ENCODE measurements at places on chromosomes 11 and 22. TPM values are rescaled to one million over a fixed set of nuclear protein-coding genes. Genes with fewer than 3 reads are reported as not detected.

The TMEM121B gene
- total RNA-seq, result 1.2 TPM

The OR10A5 gene
- total RNA-seq, result not detected

The NARS2 gene
- total RNA-seq, result 23.8 TPM

The OR10D3 gene
- total RNA-seq, result not detected

DNA sequence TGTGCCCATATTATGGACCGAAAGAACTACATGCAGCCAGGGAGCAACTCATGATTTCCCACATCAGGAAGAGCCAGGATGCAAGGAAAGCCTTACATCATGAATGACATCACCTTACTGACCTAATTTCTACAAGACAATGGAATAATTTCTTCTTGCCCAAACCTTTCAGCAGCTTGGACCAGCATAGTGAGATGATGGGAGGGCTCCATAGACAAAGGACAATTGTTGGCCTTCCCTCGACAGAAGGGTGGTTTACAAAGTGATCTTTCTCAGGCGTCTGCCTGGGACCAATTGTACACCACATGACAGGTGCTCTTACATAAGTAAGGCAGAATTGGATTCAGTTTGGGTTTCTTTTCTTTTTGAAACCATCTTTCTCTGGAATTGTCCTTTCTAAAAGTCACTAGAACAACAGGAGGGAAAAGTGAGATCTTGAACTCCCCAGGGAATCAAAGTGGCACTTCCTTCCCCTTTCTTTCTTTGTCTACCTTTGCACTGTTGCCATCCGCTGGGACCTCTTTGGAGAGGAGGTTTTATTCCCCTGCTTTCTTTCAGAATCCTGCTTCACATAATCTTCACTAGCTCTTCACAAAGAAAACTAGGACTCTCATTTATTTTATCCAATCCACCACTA is 51.7 kb upstream of the PAK1 start:
- no peak for DNase-seq

DNA sequence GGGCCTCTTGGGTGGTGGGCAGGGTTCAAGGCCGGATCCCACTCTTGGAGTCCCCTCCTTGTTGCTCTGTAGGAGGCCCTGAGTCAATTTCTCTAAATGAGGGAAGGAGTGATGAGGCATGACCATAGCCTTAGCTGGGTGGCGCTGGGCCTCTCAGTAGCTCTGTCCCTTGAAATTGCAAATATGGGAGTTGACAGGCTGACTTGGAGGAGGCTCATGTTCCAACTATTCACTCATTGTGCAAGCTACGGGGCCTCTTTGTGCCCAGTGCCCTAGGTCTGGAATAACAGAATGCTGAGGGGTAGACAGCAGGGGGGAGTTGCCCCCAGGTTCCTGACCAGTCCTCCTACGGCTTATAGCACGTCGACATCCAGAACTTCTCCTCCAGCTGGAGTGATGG is 8.0 kb downstream of the SELENOM start:
- no peak for DNase-seq

DNA sequence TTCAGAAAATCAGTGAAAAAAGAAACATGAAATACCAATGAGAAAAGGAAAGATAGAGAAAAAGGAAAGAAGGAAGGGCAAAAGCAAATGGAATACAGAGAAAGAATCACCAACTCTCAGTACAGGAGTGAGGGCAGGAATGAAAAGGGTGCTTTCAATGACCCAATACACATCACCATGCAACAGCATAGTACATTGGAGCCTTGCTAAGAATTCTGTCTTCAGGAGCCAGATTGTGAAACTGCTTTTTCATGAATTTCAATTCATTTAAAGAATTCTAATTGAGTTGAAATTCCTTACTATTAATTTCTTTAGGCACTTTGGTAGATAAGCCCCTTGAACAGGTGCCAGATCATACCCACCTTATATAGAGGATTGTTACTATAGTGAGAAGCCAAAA is 34.9 kb downstream of the BLID start:
- no peak for DNase-seq

DNA sequence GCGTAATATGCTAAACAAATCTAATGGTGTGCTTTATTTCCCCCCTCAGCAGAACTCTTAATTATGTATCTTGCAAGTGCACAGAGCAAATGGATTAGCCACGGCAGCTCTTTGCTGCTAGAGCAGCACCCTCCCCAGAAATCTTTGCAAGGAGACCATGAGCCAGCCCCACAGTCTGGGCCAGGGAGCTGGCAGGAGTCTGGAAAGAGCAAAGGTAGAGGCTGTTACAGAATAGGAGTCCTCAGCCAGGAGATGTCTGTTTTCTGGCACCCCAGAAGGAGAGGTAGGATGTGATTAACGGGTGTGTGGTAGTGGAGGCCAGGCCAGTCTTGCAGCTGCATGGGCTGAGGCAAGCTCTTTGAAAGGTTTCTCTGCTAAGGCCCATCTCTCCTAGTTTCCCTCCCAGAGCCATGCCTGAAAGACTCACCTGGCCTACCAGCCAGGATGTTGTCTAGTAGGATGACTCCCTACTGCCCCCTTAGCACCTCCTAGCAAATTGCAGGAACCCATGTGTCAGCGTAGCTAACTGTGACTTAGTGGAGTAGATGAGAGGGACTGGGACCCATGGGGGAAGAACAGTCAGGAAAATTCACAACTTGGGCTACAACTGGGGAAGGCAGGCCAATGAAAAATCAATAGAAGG is 557.2 kb downstream of the BUD13 start:
- DNase-seq, result no peak

- no peak for DNase-seq
Measured at GRCh38 chr22:46110215-46110614, 40.1 kb upstream of the PPARA start.

GRCh38 chr11:119856681-119857485 is 127.9 kb upstream of the NECTIN1 start:
- DNase-seq, result no peak

GRCh38 chr11:67369801-67370284 is 3.6 kb downstream of the CLCF1 start:
- no peak for DNase-seq

GRCh38 chr11:75786101-75786736 is 17.6 kb downstream of the DGAT2 start:
- no peak for DNase-seq

- DNase-seq, result no peak
Measured at GRCh38 chr11:60910281-60910687, 3.7 kb upstream of the TMEM109 start.

GRCh38 chr11:19320827-19321226 is 80.1 kb upstream of the E2F8 start:
- DNase-seq, result no peak

DNA sequence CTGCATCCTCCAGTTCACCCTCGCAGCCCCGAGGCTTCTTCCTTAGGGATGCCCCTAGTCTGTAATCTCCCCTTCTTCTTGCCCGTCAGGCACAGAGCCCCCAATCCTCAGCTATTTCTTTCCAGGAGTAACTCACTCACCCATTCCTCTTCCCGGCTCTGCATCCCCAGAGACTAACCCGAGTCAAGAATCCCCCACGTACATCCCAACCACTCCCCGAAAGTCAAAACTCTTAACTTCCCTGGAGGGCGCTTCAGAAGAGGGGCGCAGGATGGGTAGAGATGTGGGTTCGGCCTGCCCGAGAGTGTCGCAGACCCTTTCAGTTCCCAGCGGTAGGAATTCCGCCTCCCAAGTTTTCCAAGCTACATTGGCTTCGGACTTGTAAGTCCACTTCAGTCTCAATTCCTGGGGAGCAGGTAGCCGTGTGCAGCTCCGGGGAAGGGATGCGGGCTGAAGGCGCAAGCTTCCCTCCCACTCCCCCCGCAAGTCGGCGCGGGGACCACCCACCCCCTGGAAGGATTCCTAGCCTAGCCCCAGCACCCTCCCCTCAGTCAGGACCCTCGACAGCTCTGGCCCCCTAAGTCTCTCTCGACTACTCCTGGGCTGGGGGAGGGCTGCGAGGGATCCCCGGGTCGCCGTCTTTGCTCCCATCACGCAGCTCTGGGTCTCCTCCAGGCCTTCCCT is 871 bp downstream of the BDNF start:
- no peak for DNase-seq

- no peak for DNase-seq
Measured at GRCh38 chr22:49099496-49100124, 728.1 kb downstream of the BRD1 start.

DNA sequence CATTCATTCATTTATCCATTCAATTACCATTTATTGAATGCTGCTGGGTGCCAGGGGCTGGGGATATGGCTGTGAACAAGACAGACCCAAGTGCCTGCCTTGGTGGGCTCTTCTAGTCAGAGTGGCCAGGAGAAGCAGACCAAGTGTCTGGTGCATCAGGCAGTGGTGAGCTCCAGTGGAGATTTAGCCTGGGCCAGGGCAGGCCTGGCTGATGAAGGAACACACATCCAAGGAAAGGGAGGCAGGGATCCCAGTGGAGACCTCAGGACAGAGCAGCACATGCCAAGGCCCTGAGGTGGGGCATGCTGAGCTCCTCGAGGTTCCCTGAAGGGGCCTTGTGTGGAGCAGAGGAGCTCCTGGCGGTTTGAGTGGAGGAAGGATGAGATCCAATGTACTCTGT is 46.6 kb upstream of the SMIM38 start:
- DNase-seq, result no peak

- DNase-seq, result peak; percentile 87
Measured at GRCh38 chr11:47213950-47214565, 716 bp upstream of the DDB2 start.

GRCh38 chr22:27594474-27595134 is 207.0 kb downstream of the MN1 start:
- DNase-seq, result no peak

DNA sequence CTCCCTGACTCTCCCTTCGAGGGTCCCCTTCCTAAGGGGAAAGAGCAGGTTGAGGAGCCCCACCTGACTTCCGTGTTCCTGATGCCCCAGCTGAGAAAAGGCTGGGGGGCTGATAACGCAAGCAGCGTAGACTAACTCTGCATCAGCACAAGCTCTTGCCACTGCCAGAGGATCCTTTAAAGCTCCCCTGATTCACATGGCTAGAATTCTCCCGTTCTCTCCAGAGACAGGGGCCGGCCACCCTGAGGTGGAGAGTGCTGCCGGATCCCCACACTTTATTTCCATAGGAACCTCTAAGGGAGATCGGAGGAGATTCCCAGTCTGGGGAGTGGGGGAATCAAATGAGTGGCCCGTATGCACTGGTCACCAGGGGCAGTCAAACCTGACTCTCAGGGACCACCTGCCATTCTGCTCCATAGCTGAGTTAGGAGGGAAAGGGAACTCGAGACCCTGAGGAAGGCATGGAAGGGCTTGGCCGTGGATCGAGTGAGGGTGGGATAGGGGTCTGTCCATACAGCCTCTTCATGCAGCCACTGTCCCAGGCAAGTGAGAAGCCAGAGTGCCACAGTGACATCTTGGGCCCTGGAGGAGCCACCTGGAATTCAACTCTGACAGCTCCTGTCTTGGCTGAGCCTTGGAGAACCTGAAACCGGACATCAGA is 1.4 kb upstream of the VSIG10L2 start:
- no peak for DNase-seq

- DNase-seq, result no peak
Measured at GRCh38 chr22:32080904-32081303, 37.8 kb downstream of the SLC5A1 start.

GRCh38 chr11:44235765-44236201 is 74.2 kb downstream of the ALX4 start:
- DNase-seq, result no peak

DNA sequence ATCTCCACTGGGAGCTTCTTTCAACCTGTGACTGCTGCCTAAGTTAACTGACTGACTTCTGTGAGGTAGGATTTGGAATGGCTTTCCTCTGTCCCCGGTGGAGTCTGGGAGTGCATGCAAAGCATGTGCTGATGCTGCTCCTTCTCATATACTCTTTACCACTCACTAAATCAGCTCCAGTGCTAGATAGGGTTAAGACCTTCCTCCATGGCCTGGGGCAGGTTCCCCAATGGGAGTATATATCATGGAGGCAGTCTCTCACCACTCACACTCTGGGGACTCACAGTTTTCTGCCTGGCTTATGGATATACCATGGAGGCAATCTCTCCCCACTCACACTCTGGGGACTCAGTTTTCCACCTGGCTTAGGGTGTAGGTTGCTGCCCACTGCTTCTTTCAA is 10.1 kb upstream of the FANCF start:
- no peak for DNase-seq
